ENCODE measurements at places on chromosomes 2 and 18.

DNA sequence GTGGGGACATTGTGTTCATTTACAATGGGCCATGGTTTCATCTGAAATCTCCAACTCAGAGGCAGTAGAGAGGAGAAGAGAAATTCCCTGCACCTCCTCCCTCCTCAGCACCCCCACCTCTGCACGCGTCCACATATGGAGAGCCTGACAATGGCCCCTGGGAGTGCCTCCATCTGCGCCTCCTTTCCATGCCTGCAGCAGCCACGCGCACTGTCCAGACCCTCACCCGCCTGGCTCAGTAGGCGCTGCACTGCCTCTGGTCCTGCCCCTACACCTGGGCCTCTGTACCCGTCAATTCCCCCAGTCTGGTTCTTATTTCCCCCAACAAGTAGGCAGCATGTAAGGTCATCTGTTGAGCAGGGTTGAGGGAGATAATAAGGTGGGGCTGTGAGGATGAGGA, 23.8 kb downstream of the MPHOSPH10 start:
- DNase-seq = no peak

- DNase-seq = no peak
Measured at GRCh38 chr2:68716604-68717304, 17.9 kb upstream of the ARHGAP25 start.

DNA sequence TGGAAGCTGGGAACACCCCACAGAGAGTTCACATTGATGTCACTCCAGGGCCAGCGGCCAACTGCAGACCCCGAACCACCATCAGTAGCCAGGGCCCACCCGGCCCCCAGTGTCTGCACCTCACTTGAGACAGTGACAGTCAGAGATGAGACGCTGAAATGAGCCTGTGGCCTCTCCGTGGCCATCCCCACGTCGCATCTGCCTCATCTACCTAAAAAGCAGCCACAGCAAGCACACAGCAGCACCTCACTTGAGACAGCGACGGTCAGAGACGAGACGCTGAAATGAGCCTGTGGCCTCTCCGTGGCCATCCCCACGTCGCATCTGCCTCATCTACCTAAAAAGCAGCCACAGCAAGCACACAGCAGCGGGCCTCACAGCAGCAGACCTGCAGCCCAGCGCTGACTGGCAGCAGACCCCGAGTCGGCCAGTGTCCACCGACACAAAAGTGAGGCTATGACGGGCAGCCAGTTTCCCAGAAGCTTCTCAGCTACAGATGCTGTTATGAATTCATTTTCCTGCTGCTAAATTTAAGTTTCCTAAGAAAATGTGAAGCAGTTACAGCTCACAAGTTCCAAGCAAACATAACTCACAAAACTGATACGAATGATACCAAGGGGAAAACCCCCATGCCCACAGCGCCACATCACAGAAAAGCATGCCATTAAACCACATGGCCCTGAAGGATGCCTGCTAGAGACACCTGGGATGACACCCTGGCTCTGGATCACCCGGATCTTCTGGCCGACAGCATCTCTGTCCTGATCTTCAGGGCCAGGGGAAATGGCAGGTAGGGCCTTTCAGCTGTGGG, 27.7 kb downstream of the SNORC start:
- no peak for DNase-seq

DNA sequence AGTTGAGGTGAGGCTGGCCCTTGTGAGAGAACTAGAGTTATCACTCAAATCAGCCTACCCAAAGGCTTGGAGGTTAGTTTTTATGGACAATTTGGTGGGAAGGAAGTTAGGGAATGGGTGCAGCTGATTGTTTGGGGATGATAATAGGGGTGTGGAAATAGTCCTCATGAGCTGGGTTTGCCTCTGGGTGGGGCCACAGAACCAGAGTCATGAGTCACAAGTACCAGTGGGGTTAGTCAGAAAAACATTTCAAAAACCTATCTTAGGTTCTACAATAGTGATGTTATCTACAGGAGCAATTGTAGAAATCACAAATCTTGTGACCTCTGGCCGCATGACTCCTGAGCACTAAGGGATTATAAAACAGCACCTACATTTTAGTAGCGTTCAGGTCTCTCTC, 630.1 kb upstream of the PIK3C3 start:
- DNase-seq = no peak

- no peak for DNase-seq
Measured at GRCh38 chr2:164881524-164881923, 39.9 kb upstream of the COBLL1 start.

GRCh38 chr2:130337735-130338325, 4.9 kb upstream of the IMP4 start:
- DNase-seq = no peak

All from activated CD4-positive, alpha-beta T cell treated with anti-CD3 and anti-CD28 coated beads for 1 hour (primary cell).